GM12878 (cell line): ENCODE measurements at places on chromosomes 4 and X. TPM values are rescaled to one million over a fixed set of nuclear protein-coding genes. Genes with fewer than 3 reads are reported as not detected.

The ENOX2 gene
- total RNA-seq: 9.4 and 10.8 TPM in 2 replicates

The MAN2B2 gene
- 14.2 and 14.5 TPM in 2 replicates for total RNA-seq

The ZNF157 gene
- 0.11 TPM in 1 of 2 replicates, not detected in the other for total RNA-seq

The GATB gene
- 31.0 and 31.5 TPM in 2 replicates for total RNA-seq

The POLN gene
- 0.95 and 1.7 TPM in 2 replicates for total RNA-seq

- no peak for DNase-seq
Measured at GRCh38 chr4:40210776-40211175, 13.9 kb downstream of the RHOH start.

DNA sequence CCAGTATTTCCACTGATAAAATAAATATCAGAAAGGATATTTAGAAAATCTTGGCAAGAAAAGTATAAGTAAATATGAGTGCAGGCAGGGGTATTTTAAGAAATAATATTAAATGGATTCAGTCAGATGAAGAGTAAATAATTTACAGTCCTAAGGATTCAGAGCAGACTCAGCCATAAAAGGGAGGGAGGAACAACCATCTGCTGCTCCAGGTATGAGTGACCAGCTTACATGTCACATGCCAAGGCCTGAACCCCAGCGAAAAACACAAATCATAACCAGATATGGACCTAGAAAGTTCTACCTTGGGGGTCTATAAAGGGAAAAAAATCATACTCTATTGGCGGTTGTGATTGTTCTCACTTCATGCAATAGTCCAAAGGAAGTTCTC lies 166.8 kb downstream of the COL4A6 start:
- DNase-seq: no peak
